Uterine smooth muscle cell (primary cell): ENCODE measurements at places on chromosomes 3 and 15. TPM values are rescaled to one million over a fixed set of nuclear protein-coding genes. Genes with fewer than 3 reads are reported as not detected.

Gene ANKRD34C
- total RNA-seq = not detected in 2 replicates

Gene MYO1E
- total RNA-seq = 103 and 143 TPM in 2 replicates

Gene FYTTD1
- 48.5 and 53.5 TPM in 2 replicates for total RNA-seq

Gene MEGF11
- total RNA-seq = not detected in 2 replicates

Gene NME9
- total RNA-seq = 0.22 TPM in 1 of 2 replicates, not detected in the other

Gene IL17RD
- total RNA-seq = 6.5 and 11.6 TPM in 2 replicates

Gene AGTR1
- 0.37 and 0.55 TPM in 2 replicates for total RNA-seq

Gene HRH1
- 6.6 and 11.4 TPM in 2 replicates for total RNA-seq
